ENCODE measurements at places on chromosomes 12 and 14. TPM values are rescaled to one million over a fixed set of nuclear protein-coding genes. Genes with fewer than 3 reads are reported as not detected.

DBX2 gene
- total RNA-seq, result not detected

SIVA1 gene
- total RNA-seq, result 210 TPM

AMIGO2 gene
- 140 TPM for total RNA-seq

LAG3 gene
- total RNA-seq, result 1.6 TPM

CD163 gene
- not detected for total RNA-seq

NFATC4 gene
- total RNA-seq, result 0.21 TPM

All from A549 treated with CORT108297 at 1 μM for 4 hours (cell line).